ENCODE measurements at places on chromosomes 11 and 22.

GRCh38 chr11:94131718-94132115 is 3.1 kb downstream of the PANX1 start:
- no peak for DNase-seq

- no peak for DNase-seq
Observed at GRCh38 chr22:20979243-20979809, 2.8 kb upstream of the LZTR1 start.

- DNase-seq, result no peak
Observed at GRCh38 chr22:24751518-24751917, 23.0 kb downstream of the PIWIL3 start.

GRCh38 chr22:19775496-19776325 is 15.1 kb downstream of the TBX1 start:
- DNase-seq, result no peak

DNA sequence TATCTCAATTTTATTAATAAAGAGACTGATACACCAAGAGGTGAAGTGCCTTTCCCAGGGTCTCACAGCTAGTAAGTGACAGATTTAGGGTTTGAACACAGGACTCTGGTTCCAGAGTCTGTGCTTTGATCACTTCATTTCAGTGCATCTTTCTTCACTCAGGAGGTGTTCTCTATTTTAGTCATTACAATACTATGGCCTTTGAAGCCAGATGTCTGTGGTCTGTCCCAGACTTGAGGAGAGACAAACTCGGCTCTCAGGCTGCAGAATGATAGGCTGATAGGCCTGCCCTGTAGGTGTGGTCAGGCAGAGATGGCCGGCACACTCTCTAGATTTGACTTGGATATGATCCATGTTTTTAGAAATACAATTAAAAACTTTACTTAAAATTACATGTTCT is 478.5 kb upstream of the CCDC90B start:
- DNase-seq, result no peak

Measured in COR-L47 (cell line).